ENCODE measurements at places on chromosomes 6 and 20.
A peak's percentile ranks its signal among the peaks of the same experiment; 100 is the strongest.

DNA sequence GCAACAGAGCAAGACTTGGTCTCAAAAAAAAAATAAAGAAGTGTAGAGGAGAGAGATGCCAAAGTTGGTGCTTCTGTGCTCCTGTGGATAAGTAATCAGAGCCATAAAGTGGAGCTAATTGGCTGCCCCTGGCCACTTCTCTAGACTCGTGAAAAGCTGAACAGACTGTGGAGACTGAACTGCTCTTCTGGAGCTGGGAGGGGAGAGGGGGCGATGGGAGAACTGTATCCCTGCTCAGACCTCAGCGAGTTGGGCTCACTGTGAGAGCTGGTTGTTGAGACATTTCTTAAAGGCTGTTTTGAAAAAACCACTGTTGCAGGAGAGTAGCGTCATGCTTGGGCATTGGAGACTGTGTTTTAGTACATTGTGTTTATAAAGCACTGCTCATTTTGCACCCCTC lies 125.7 kb downstream of the TCP11 start:
- DNase-seq: no peak

DNA sequence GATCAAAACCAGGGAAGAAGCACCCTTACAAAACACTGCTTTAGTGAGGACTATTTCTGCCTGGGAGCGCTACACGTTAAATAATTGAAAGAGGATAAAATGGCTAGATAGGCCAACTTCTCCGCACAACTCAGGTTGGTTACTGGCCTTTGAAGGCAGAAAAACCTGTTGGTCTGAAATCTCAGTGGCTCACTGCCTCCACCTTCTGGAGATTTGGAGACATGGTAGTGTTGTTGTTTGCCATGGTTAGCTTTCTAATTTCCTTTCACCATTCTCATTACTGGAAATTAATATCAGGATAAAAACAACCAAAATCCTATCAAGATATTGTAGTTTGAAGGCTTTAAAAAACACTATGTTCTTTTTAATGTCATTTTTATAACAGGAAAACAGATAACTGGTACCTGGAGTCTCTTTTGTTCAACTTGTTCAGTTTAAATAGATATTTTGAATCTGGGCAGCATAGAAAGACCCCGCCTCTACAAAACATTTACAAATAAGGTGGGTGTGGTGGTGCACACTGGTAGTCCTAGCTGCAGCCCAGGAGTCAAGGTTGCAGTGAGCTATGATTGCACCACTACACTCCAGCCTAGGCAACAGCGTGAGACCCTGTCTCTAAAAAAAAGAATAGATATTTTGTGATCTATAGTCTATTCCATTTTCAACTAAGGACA lies 27.5 kb upstream of the BCLAF1 start:
- DNase-seq: peak; percentile 53

DNA sequence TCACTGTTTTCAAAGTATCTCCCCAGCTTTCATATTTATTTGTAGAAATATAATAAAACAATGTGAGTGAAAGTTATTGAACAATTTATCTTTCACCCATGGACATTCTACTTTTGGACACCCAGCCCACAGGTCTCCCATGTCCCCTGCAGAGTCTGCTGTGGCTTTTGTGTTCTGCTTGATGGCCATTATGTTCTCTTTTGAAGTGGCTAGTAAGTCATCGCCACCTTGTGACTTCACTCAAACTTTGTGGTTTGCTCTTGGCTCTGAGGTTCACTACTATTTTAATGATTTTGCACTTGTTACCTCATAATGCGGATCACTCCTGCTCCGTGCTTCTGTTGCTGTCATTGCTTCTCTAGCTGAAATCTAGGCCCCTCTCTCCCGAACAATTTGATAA lies 10.2 kb upstream of the DEFB113 start:
- DNase-seq: no peak

GRCh38 chr6:119210596-119210995 lies 132.1 kb upstream of the FAM184A start:
- DNase-seq: no peak

- no peak for DNase-seq
Observed at GRCh38 chr6:113707194-113707593, 150.0 kb upstream of the MARCKS start.

DNA sequence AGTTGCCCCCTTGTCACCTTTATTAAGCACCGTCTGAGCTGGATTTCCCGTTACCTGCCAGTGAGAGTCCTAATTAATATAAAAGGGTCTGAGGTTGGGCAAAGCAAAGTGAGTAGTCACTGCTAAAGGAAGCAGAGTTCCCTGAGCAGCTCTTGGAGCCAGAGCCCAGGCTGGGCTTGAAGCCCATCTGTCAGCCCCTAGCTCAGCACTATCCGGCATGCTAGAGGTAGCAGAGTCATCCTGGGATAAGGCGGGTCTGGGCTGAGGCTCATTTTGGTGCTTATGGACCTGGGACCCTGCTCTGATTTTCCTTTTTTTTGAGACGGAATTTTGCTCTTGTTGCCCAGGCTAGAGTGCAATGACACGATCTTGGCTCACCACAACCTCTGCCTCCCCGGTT lies 46.2 kb downstream of the ADNP start:
- no peak for DNase-seq

DNA sequence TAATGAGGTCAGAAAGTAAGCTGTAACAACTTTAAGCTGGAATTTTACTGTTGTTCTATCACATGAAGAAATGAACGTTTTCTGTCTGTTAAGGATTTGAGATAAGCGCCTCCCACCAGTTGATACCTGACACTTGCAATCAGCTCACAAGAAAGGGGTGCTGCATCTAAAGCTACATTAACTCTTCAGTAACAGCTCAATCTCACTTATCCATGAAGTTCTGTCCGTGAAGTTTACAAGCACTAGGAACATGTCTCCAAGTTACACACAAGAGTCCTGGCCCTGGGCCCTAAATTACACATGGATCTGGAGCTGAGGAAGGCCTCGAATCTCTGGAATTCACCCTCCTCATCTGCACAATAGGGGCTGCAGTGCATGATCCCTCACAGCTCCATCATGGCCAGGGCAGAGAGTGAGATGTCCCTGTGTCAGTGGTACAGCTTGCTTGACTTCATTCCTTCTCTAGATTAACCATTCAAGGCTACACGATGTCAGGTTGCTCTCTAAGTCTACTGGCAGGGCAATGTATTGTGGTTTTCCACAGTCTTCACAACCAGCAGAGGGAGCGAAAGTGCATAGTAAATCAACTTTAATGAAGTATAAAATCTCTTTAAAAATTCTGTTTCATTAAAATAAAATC lies 182.4 kb upstream of the MCHR2 start:
- DNase-seq: no peak

DNA sequence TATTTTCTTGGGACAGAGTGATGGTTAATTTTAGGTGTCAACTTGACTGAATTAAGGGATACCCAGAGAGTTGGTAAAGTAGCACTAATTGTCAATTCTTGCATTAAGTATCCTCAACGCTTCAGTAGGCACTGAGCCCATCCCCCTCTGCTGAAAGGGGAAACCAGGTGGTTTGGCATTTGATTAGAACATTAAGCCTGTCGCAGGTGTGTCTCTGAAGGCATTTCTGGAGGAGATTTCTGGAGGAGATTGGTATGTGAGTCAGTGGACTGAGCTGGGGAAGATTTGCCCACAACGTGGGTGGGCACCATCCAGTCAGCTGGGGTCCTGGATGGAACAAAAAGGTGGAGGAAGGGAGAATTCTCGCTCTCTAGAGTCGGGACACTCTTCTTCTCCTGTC lies 119.8 kb downstream of the RFX6 start:
- no peak for DNase-seq

GRCh38 chr6:144321839-144322591 lies 36.9 kb downstream of the UTRN start:
- no peak for DNase-seq

DNA sequence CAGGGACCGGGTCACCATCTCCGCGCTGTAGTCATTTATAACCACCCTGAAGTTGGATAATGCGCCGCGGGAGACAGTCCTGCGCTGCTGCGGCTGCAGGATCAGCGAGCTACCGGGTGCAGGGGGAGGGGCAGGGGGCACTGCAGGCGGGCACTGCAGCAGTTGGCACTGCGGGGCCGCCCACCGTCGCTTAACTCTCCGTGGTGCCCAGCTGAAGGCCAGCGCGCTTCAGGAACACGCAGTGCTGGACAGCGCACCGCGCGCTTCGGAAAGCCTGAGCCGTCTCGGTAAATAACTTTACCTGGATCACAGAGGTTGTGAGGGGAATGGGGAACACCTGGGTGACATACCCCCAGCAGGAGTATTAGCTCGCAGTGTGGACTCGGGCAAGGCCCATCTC lies 12.4 kb upstream of the LRFN2 start:
- no peak for DNase-seq

GRCh38 chr6:137680705-137681346 lies 186.2 kb upstream of the TNFAIP3 start:
- no peak for DNase-seq

DNA sequence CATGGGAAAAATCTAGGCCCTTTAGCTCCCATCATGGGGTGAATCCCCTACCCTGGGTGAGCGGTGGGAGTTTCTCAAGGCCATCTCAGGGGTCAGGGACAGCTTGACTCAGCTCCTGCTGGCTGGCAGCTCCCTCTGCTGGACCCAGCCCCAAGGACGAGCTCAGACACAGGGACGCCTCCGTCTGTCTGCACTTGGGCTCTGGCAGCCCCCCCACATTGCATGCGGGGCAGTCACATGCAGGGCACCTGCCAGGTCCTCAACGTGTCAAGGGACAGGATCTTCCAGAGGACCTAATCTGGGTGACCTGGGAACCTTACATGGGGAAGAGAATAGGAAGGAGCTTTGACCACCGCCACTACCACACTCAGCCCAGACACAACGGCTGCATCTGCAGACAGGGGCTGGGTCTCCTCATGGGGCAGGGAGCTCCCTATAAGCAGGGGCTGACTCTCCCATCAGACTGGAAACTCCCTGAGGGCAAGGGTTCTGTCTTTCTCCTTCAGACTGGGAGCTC lies 173.4 kb downstream of the MRPL14 start:
- DNase-seq: no peak

GRCh38 chr20:57620274-57620990 lies at the start of gene ZBP1:
ZBP1 (minus strand) TSS chr20:57620426; CDS start chr20:57620295, 131 bp downstream.
- no peak for DNase-seq

DNA sequence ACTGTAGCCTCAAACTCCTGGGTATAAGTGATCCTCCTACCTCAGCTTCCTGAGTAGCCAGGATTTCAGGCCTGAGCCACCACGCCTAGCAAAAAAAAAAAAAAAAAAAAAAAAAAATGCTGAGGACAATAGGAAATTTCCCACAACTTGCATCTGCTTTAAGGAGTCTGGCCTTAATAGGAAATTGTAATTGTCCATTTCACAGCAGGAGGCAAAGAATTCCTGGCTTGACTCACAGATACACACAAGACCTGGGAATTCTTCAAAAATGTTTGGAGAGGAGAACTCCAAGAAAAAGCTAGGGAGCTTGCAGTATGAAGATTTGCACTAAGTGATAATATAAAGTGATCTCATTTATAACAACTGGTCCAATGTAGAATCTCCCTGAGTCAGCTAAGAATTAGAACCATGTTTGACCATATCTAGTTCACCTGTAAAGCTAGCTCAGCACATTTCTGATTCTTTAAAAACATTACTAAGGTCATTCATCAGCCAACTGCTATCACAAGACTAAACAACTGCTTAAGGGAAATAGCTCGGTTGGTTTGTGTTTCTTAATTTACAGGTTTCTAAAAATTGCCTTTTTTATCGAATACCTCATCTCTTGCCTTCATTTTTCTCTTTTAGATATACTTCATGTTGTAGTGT lies 80.2 kb upstream of the SLC2A12 start:
- DNase-seq: no peak

- no peak for DNase-seq
Observed at GRCh38 chr20:54139188-54139587, 34.6 kb downstream of the CYP24A1 start.

GRCh38 chr20:40262219-40262618 lies 426.8 kb downstream of the MAFB start:
- DNase-seq: no peak

DNA sequence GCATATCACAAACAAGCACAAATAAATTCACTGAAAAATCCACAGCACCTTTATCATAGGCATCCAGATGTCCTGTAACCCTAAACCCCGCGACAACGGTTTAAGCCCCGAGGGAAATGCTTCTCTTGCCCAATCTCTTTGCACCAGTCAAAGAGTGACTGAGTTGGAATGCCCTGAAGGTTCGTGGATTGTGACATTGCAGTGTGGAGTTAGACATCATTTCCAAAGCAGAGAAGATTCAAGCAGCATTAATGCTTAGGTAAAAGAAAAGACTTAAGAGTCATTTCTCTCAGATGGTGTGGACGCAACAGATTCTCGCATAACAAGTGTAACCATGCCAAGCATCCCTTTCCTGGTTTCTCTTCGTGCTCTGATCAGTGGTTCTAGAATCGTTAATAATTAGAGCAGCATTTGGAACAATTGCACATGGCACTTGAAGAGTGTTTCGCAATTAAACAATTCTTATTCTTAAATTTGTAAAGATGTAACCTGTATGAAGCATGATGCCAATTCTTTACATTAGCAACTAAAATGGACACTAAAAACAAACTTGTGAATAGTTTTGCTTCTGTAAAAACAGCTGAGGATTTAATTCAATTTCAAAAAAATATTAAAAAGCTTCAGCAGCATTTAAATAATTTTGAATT lies 121.6 kb downstream of the HIVEP2 start:
- no peak for DNase-seq

DNA sequence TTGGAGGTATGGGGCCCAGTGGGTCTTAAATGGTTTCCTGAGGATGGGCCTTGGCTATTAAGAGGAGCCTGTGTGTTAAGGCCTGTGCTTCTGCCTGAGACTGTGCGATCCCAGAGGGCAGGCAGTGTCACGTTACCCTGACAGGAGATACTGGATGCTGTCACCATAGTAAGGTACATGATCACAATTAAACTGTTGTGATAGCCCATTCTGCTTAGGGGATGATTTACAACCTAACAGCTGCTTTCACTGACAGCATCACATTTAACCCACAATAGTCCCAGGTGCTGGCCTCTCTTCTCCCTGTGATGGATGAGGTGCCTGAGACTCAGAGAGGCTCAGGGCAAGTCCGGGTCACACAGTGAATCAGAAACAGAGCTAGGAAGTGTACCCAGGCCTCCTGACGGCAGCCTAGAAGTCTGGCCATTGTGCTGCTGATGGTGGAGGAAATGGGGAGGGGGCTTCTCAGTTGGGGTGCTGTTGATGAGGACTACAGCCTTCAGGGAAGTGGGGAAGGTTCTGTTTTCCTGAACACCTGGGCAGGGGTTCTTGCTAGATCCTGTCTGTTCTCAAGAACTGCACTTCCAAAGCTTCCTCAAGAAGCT lies 97.3 kb downstream of the MDGA1 start:
- DNase-seq: no peak

GRCh38 chr6:129485746-129486145 lies 224.2 kb downstream of the ARHGAP18 start:
- no peak for DNase-seq

- DNase-seq: no peak
Observed at GRCh38 chr20:278607-279571, 11.7 kb downstream of the C20orf96 start.
